ENCODE measurements at places on chromosomes 4 and X.

DNA sequence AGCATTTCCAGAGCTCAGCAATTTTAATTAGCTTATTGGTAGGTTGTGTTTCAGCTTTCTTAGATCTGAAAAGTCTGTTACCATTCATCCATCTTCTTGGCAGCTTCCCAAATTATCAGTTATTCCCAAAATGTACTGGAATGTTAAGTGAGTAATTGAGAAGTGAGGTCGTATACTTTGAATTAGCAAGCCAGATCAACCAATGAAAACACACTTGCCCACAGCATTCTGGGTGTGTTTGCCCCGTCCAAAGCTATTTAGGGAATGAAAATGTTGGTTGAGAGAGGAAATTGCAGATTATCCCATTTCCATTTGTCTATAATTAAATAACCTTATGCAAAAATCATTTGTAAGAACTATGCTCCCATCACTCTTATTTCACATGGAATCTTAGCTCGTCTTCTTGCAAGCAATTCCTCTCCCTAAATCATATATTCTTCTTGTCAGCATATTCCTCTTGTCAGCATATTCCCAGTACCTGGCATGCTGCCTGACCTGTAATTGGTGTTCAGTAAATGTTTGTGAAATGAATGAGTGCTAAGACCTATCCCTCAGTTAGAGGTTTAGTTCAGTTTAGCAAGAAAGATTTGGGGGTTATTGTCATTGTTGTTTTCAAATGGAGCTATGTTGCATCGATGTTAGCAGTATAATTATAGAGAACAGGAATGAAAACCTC is 23.3 kb upstream of the ANTXR2 start:
- DNase-seq, result no peak

DNA sequence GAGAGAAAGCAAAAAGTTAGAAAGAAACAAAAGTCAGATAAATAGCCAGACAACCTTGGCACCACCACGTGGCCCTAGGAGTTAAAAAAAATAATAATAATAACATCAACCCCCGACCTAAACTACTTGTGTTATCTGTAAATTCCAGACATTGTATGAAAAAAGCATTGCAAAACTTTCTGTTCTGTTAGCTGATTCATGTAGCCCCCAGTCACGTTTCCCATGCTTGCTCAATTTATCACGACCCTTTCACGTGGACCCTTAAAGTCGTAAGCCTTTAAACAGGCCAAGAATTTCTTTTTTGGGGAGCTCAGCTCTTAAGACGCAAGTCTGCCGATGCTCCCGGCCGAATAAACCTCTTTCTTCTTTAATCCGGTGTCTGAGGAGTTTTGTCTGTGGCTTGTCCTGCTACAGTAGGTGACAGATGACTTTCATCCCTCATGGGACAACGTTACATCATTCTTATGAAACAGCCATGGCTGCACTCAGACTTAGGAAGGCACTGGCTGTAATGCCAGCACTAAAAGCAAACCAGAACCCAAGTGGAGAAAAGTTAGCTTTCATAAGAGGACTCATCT is 520 bp downstream of the ACOX3 start:
- no peak for DNase-seq

DNA sequence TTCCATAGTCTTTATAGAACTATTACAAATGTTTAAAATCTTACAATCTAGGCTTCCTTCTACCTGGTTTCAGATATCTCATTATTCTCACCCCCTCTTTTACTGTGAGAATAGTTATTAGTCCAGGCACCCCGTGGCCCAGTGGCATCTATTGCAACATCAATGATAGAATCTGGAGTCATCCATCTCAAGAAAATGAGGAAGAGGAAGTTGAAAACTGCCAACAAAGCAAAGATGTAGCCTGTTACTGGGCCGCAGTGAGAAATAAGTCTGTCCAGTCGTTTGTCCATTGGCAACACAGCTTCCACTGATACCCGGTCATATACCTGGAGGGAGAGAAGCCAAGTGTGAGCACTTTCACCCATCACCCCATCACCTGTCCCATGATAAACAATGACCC is 6.0 kb upstream of the ASB11 start:
- no peak for DNase-seq

DNA sequence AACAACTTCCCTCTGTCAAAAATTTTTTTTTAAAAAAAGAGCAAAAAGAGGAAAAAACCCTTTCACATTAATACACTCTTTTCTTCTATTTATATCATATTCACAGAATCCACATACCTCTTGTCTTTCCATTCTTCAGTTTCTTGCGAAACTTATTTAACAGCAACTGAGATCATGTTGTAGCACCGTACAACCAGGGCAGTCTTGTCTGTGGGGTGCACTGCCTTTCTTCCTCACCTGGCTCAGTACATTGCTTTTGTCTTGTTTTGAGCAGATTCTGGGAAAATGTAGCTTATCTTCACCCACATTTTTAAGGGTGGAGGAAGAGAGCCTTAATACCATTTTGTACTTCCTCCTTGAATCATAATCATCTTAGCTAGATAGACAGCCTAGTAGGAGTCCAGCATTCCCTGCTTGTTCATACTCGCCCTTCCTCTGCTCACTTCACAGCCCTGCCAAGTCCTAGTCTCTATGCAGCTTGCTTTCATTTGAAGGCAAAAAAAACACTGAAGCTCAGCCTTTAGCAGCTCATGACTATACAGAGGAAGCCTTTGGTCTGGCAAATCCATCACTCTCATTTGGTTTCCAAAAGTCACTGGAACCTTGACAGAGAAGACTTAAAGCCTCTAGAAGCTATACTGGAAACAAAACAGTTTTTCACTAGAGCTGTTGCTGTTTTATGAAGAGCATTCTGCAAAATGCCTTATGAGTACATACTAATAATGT is 140.6 kb upstream of the BANK1 start:
- no peak for DNase-seq

DNA sequence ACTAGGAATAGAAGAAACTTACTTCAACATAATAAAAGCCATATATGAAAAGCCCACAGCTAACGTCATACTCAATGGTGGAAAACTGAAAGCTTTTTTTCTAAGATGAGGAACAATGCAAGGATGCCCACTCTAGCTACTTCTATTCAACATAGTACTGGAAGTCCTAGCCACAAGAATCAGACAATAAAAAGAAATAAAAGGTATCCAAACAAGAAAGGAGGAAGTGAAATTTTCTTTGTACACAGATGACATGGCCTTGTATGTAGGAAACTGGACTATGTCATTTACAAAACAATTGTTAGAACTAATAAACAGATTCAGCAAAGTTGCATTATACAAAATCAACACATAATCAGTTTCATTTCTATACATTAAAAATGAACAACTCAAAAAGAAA is 25.5 kb upstream of the NXT2 start:
- DNase-seq, result no peak

DNA sequence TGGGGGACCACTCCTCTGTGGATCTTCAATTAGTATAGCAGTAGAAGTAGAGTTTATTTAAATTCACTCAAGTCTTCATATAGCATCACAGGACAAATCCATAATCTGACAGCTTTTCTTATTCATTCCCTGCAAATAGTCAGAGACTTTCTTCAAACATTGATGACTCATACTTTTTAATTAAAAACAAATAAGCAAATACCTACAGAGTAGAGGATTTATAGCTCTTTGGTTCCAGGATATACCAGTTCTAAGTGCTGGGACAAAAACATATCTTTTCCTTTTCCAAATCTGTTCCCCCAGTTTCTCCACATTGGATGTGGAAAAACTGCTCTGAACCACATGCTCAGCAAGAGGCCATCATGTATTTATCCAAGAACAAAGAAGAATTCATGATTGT is 24.1 kb downstream of the EMCN start:
- DNase-seq, result no peak

DNA sequence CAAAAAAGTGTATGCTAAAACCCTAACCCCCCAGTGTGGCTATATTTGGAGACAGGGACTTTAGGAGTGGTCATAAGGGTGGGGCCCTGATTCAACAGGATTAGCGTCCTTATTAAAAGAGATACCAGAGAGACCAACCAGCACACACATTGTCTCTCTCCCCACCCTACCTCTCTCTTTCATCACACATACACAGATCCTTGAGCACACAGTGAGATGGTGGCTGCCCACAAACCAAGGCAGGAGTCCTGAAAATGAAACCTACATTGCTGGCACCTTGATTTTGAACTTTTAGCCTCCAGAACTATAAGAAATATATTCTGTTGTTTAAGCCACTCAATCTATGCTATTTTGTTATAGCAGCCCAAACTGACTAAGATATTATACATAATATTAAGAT is 224.2 kb downstream of the KDR start:
- DNase-seq, result no peak

- DNase-seq, result no peak
Observed at GRCh38 chrX:66051980-66052379, 12.1 kb upstream of the VSIG4 start.

DNA sequence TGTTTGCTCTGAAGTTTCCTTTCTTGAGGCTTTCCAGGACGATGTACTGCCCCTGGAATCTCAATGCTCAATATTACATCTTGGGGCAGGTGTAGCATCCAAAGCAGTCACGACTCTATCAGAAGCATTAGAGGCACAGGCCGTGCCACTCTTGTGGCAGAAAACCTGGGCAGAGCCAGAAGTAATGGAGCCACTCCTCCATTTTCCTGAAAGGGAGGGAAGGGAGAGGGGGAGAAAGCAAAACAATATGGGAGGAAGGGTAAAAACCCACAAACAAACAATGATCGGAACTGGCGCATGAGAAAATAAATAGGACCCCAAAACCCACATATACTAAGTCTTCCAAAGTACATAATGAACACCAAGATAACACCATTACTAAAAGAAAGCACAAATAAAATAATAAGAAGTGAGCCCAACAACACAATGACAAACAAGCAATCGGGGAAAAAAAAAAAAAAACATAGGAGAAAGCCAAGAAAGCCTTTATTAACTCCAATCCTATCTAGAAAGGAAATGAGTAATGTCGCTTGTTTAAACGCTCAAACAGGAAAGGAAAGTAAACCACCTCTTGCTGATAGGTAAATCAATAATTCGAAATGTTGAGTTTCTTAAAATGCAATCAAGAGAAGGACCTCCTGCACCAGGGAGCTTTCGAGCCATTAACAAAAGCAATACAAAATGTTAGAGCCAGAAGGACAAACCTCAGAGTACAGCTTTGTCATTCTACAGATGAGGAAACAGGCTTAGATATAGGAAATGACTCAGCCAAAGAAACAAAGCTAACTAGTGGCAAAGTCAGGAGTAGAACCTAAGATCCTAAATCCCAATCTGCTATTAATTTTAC is 117.4 kb downstream of the ATRX start:
- DNase-seq, result no peak

DNA sequence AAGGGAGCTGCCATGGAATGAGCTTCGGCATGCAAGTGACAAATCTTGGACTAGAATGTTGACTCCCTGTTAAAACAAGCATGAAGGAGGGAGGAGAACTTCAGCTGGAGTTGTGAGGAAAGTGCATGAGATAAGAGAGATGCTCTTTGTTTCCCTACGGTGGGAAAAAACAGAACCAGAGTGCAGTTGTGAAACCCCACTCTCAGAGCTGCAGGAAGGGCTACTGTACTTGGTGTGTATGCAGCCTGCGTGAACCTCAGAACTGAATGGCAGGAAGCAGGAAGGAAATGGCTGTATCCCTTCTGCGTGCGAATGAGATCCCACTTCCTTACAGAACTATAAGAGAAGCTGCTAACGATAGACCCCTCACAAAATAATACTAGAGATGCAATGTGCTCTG is 57.2 kb downstream of the EGF start:
- no peak for DNase-seq

DNA sequence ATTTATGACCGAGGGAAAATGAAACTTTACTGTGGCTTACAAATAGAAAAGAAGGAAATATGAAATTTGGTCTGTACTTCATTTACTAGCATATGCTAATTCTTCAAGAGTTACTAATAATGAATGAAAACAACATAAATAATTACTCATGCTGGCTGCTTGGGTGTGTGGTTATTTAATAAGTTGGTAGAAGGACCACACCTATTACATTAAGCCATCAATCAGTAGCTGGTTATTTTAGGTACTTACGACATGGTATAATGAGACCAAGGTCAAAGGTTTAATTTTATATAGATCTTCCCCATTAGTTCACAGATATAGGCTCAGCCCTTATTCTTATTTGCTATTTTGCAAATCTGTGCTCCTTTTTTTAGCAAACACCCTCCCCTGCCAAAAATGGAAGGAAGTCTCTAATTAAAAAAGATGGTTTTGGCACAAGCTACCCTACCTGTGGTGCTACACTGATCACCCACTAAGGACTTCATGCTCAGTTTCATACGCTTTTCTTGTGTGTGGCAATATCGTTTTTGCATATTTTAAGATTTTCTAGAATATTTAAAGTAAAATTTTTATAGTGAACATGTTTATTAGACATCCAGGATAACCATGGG is 14.1 kb downstream of the TMPRSS11D start:
- DNase-seq, result no peak

DNA sequence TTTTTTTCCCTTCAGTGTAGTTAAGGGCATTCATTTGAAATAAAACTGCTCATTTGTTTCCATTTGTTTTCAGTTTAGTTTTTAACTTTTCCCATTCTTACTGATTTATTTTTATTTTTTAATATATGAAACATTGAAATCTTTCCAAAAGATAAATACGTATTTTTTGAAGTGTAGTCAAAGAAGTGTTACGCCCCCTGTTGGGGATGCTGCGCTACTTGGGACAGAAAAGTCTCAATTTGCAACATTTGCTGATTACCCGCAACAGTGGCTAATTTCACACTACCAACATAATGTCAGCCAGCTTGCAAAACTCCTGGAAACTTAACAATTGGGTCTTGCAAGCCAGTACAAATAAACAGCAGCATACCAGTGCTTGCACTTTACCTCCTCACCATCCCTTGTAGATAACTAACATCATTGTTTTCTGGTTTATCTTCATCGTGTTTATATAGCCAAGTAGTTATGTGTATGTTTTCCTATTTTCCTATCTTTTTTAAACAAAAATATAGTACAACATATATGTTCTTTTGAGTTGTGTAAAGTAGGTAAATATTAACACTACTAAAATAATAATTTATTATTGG is 158.6 kb downstream of the STPG2 start:
- no peak for DNase-seq

GRCh38 chr4:107392951-107393350 is 327.1 kb downstream of the PAPSS1 start:
- DNase-seq, result no peak

DNA sequence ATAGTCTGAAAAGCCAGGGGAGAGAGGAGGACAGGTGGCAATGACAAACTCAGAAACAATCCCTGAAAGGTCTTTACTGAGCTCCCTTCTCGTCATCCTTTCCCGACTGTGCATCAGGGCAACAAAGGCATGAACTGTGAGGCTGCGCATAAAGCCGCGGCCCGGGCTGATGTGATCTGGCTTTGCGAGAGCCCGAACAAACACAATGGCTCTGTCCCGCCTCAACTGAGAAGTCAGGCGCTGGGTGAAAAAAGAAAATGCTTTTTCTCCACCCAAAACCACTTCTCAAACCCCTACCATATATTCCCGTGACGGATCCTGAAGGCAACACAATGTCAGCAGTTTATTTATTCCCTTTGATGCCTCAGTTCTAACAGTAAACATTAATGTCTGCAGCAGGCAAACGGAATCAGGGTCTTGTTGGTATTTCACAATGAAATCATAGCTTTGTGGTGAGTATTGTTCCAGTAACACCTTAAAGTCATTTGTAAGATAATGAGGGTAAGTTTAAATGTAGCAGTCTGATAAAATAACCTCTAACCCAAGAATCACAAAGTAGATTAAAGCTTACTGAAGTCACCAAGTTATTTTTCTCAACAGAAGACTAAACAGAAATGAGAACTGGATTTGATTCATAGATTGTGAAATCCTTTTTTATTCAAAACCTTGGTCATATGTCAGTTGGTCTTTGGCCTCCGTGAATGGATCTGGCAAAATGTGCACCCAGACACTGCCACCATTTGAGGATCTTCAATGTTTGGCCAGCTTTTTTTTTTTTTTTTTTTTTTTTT is 67.4 kb downstream of the APBB2 start:
- DNase-seq, result no peak

GRCh38 chr4:25031077-25031621 is 403 bp upstream of the LGI2 start:
- DNase-seq, result no peak

All from NCI-H2107 (cell line).